Stimulated activated CD8-positive, alpha-beta memory T cell treated with anti-CD3 and anti-CD28 coated beads, Interleukin-7, amount 100 ng/mL, for 24 hours (primary cell): ENCODE measurements at places on chromosomes 16 and 17.

- DNase-seq, result no peak
Observed at GRCh38 chr16:22864375-22864774, 50.4 kb downstream of the HS3ST2 start.

GRCh38 chr17:77099997-77100396 lies 40.8 kb upstream of the SEC14L1 start:
- no peak for DNase-seq

DNA sequence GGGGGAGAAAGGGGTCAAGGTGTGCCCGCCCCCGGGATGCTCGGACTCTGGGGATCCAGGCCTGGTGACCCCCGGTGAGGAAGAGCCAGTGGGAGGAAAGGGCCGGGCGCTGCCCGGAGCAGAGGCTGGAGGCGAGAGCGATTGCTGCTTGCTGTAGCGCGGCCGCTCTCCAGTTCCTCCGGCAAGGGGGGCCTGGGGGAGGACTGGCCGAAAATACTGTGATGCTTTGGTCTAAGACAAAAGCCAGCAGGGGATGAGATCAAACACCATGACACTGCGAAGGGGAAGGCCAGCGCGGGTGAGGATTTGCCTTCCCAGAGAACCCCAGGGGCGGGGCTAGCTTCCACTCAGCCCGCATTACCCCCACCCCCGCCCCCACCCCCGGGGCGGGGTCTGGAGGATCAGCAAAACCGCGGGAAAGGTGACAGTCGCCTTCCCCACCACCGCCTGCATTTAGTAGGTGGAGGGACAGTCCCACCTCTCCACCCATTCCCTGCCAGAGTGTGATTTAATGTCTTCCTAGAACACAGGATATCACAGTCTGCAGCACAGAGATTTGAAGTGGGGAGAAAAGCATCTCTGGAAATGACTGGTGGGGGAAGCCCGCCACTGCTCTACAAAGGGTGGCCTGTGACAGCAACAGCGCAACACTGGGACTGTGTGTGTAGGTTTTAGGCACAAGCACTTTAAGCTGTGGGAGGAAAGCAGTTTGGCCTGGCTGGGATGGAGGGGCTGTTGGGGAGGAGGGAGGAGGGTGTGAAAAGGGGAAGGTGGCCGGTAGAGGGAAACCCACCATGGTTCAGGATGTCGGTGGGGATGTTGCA lies 25.7 kb downstream of the MRC2 start:
- DNase-seq, result peak; percentile 73

- no peak for DNase-seq
Observed at GRCh38 chr17:31211352-31212012, 85.6 kb downstream of the OMG start.

DNA sequence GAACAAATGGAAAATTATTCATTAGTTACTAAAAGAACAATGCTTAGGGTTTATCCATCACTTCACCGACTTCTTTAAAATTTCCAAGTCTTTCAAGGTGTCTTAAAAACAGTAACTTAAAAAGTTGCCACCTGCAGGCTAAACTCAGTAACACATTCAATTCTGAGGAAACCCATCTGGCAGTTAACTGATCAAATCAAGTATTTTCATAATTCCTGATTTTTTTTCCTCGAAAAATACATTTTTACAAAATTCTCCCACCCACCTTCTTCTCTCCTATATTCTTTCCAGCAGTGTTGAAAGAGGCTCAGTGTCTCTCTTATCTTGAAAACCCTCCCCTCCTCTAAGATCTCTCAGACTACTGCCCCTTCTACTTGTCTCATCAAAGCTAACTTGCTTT lies 29.9 kb downstream of the PARN start:
- no peak for DNase-seq

- no peak for DNase-seq
Observed at GRCh38 chr17:61393550-61393903, 6.1 kb upstream of the TBX2 start.

DNA sequence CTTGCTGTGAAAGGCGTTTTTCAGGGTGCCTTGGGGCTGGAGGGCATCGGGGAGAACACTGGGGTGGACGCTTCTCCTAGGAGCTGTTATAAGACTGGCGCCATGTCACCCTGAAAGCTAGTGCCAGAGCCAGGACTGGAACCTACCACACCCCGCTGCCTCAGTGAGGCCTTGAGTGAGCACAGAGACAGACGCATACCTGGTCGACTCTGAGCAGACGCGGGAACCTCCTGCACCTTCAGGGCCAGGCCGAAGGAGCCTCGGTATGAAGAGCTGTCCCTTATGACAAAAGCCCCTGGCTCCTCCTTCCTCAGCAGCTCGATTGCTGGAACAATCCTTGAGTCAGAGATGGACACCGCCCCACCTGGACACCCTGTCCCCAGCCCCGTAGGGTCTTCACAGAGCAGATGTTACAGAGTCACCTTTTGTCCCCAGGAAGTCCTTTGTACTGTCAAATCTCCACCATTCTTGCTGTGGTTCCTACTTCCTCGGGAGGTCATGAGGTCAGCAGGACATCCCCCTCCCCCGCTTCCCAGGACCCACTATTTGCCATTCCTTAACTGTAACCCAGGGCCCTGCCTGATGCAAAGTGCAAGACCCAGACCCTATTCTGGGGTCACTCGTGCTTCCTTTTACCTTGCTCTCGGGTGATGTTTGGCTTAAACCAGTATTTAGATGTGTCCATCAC lies 17.0 kb downstream of the TNS4 start:
- DNase-seq, result no peak

GRCh38 chr16:15518381-15519351 lies 84.3 kb downstream of the BMERB1 start:
- no peak for DNase-seq

DNA sequence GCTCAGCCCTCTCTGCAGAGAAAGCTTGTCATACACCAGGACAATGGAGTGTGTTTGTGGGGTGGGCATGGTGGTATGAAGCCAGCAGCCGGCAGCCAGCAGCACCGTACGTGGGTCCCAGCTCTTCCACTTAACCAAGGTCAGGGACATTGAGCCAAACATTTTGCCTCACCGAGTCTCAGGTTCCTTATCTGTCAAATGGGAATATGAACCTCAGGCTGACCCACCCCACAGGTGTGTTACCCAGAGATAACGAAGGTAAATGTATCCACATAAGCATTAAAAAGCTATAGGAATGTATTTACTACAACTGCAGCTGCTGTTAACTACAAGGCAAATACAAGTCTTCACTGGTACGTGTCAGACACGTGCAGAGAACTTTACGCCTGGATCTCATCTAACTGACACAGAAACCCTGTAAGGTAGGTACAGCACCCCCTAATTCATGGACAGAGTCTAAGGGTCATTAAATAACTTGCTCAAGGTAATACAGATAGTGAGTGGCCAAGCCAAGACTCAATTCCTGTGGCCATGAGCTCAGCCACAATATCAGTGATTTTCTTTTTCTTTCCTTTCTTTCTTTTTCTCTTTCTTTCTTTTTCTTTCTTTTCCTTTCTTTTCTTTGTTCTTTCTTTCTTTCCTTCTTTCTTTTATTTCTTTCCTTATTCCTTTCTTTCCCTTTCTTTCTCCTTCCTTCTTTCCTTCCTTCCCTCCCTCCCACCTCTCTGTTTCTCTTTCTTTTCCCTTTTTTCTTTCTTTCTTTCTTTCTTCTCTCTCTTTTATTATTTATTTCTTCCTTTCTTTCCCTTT lies 990 bp downstream of the SLC5A11 start:
- DNase-seq, result no peak

GRCh38 chr17:46109603-46110189 lies 83.5 kb downstream of the KANSL1 start:
- DNase-seq, result no peak

- no peak for DNase-seq
Observed at GRCh38 chr17:77455111-77455890, 314.5 kb downstream of the SEC14L1 start.

GRCh38 chr17:29687596-29687995 lies 64.9 kb upstream of the CORO6 start:
- DNase-seq, result no peak

GRCh38 chr16:70572050-70572925 lies 48.7 kb downstream of the SF3B3 start:
- no peak for DNase-seq

- no peak for DNase-seq
Observed at GRCh38 chr17:49859991-49860953, 12.4 kb upstream of the TAC4 start.

- DNase-seq, result no peak
Observed at GRCh38 chr16:57048095-57048494, 44.3 kb upstream of the CPNE2 start.

DNA sequence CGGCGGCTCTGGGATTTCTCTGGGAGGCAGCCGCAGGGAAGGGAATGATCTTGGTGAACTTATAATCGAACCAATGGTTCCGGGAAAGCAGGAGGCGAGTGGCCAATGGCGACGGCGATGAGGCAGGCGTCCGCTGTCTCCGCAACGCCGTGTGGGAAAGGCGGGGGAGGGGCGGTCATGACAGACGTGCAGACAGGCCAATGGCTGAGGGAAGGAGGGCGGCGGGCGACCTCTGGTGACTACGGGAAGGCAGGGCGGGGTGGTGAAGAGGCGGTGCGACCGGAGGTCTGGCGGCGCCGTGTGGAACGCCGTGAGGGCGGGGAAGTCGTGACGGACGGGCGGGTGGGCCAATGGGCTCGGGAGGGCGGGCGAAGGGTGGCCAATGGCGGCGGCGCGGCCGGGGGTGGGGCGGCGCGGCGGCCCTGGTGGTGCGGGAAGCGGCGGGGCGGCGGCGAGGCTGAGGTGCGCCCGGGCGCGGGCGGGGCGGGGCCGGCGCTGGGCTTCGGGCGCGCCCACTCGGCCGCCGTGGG lies at the start of gene RAB40C:
RAB40C (plus strand) TSS at position 409 of the 530 bp plus-strand sequence. CDS start 226 bp downstream, outside the sequence.
- DNase-seq, result peak; percentile 97

- no peak for DNase-seq
Observed at GRCh38 chr17:45227101-45227925, 5.6 kb downstream of the FMNL1 start.

DNA sequence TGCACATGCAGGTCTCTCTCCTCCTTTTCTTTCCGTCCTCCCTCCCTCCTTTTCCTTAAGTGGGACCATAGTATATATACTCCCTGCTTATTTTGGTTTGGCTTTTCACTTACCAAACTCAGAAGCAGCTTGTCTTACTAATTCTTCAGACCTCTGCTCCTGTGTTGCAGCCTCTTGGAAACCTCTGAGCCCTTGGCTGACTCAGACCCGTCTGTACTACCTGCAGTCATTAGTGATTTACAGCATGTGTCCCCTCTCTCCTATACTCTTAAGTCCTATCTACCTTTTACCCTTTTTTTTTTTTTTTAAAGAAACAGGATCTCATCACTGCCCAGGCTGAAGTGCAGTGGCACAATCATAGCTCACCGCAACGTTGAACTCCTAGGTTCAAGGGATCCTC lies 207.0 kb downstream of the STX8 start:
- no peak for DNase-seq

DNA sequence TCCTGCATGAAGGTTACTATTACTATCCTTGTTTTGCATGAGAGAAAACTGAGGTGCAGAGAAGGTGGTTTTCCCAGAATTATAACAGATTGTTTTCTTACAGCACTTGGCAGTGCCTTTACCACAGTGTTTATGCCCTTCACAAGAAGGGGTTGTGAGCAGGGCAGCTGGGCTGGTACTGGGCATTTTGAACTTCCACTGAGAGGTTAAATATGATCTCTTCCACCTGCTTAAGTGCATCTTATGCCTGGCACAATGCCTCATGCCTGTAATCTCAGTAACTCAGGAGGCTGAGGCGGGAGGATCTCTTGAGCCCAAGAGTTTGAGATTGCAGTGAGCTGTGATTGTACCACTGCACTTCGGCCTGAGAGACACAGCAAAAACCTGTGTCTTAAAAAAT lies 36.2 kb downstream of the NDE1 start:
- DNase-seq, result no peak

DNA sequence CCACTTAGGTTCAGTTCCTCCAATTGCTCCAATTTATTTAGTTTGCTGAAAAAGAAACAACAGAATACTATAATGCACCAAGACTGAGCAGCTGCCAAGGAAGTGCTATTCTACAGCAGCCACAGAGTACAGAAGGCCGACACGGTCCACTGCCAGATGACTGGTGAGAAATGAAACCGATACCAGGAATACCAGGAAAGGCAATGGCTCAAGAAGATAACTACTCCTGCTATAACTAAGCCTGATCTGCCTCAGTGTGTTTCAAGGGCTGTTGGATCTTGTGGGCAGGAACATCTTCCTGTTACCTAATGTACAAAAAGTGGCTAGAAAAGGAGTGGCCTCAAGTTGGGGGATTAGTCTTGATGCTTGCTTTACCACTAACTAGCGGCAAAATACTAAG lies 32.8 kb downstream of the MARVELD3 start:
- DNase-seq, result no peak

DNA sequence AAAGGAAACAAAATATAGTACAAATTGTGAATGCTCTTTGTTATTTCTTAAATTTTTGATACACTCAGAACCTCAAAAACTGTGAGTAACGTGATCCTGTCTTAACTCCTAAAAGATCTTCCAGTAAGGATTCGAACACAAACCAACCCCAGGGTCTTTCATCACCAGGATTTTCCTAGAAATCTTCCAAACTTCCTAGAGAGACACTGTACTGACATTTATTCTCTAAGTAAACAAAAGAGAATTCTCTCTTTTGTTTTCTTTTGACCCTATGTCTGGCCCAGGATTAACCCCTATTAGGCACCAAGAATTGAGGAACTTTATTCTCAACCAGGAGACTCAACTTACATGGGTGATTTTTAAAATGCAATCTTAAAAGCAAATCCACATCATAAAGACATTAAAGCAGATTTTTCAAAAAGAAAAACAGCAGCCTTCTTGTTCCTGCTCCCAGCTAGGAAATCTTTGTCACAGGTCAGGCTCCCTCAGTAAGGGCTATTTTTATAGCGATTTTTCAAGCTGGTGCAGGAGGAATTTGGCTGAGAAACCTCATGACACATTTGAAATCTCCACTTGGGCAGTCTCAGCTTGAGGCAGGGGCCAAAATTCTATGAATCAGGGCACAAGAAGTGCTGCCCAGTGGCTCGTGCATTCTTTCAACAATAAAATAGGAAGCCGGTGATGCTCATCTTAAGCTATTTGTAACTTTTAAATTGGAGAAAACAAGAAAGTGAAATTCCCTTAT lies 6.2 kb upstream of the SMG1 start:
- DNase-seq, result no peak

DNA sequence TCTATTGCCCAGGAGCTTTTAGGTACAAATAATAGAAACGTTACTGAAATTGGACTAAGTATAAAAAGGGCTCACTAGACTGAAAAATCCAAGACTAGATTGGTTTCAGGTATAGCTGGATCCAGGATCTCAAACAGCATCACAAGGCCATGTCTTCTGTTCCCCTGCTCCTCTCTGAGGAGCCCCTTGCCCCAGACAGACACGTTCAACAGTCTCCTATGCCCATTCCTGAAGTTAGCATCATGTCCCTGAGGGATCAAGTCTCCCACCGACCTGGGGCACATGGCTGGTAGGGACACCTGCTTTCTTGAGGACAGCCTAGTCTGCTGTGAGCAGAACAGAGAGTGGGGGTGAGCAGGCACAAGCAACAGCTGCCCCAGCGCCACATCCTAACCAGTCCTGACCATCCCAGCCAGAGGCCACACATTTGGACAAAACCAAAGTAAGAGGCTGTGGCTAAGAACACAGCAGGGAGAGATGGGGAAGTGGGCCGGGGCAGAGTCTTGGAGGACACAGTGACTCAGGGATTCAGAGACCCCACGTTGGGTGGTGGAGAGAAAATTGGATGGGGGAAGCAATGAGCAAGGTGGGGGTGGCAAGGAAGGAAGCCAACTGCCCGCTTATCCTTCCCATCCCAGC lies 10.5 kb upstream of the MMP2 start:
- no peak for DNase-seq

- DNase-seq, result no peak
Observed at GRCh38 chr17:26962255-26963162, 331.4 kb upstream of the WSB1 start.

- DNase-seq, result no peak
Observed at GRCh38 chr17:73311428-73311780, 397 bp downstream of the CDC42EP4 start.

- DNase-seq, result no peak
Observed at GRCh38 chr16:17138801-17139200, 332.0 kb downstream of the XYLT1 start.
